ENCODE measurements at places on chromosomes 5 and 9. TPM values are rescaled to one million over a fixed set of nuclear protein-coding genes. Genes with fewer than 3 reads are reported as not detected.

KLF4 gene
- 697 TPM for total RNA-seq

CCDC180 gene
- total RNA-seq, result 0.91 TPM

GRCh38 chr5:59483971-59484472, 409.5 kb downstream of the PDE4D start:
- DNase-seq, result no peak

MRPL50 gene
- total RNA-seq, result 6.8 TPM

C5orf52 gene
- total RNA-seq, result not detected

DNA sequence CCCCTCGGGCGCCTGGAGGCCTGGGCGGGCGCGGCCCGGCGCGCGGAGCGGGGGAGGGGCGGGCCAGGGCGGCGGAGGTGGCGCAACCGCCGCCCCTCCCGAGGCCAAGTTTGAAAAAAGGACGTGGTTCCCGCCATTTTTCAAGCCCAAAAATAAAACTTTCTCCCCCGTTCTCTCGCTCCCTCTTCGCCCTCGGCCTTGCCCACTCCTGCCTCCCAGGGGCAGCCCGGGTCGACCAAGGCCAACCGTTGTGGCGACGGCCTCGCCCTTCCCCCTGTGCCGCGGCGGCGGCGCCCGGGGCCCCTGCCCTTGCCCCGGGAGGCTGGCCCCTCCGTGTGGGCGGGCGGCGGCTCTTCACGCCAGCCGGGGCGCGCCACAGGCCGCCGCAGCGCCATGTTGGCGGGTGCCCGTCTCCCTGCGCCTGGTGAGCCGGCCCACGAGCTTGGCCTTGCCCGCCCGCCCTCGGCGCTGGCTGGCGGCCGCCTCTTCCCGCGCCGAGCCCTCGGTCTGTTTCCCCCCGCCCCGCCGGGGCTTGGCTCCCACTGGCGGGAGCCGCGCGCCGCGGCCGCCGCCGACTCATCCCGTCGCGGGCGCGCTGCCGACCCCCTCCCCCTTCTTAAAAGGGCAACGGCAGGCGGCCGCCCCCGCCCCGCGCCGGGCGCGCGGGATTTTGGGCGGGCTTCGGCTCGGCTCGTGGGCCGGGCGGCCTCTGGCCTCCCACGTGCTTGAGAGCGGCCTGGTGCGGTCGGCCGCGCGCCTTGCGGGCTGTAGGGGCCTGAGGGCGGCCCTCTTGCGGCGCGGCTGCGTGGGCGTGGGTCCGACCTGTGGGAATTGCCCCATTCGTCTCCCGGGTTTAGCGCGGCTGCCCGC, 1.3 kb downstream of the ANP32B start:
- DNase-seq, result peak; percentile 88

DNA sequence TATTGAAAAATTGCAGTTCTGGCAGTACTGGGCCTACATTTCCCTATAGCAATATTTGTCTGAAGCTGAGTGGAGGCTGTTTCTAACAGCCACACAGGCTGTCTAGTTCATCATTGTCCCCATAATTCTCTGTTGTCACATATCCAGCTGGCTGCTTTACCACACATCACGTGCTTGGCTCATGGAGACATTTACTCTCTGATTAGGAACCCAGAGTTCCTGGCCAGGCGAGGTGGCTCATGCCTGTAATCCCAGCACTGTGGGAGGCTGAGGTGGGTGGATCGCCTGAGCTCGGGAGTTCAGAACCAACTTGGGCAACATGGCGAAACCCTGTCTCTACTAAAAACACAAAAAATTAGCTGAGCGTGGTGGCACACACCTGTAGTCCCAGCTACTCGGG, 81.4 kb downstream of the PGM5 start:
- DNase-seq, result no peak

- DNase-seq, result no peak
These were observed 4.7 kb downstream of the QRFP start for GRCh38 chr9:130891688-130892476.

DNA sequence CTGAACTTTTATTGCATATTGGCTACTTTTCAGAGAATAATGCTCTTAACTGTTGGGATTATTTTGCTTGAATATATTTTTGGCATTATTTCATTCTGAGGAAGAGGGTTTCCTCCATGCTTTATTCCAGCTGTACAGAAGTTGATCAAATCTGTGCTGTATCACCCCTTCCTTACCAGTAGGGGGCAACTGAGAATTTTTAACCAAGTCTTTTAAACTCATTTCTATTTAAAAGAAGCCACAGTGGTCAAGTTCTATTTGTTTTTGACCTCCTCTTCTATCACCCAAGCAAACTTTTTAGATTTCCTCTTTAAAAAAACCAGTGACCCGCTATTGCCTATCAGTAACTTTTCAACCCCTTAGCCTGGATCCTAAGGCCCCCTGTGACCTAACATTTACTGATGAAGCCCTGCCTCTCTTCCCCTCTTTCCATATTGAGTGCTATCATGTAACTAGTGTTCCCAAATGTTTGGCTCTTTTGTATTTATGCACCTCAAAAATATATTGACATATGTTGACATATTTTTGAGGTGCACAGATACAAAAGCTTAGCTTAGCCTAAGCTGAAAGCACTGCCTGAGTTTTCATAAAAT, 80.6 kb downstream of the FBXO4 start:
- DNase-seq, result no peak

DNA sequence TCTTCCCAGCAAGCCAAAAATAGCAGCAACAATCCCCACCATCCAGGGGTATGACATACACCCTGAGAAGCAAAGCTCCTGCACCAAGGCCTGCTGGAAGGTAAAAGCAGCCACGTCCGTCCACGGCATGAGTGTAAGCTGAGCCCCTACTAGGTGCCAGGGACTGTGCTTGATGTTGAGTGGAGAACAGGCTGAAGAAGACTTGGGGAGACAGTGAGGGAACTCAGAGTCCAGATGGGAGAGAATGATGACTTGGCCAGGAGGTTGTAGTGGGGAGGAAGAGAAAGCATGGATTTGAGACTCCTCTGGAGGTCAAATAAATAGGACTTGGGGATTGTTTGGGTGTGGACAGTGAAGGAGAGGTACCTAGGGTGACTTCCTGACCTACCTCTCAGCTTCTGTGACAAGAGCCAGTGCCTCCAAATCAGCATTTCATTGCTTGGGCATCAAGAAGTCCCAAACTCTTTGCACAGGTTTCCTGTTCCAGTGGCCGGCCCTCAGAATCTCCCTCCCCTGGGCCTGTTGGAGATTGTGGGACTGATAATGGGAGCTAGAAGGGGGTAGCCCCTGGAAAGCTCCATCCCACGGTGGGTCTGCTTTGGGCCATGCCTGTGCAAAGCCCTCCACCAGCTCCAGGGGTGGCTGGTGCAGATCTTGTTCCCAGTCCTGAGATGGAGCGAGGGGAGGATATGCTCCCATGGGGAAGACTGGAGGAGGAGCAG, 58.3 kb upstream of the ADAMTS2 start:
- DNase-seq, result peak; percentile 59

EFNA5 gene
- total RNA-seq, result 47.0 TPM
